Stimulated activated CD4-positive, alpha-beta T cell treated with anti-CD3 and anti-CD28 coated beads, Interleukin-4, amount 100 ng/mL, for 4 hours (primary cell): ENCODE measurements at places on chromosomes 3 and 15.

GRCh38 chr15:93417156-93417555 is 328.1 kb upstream of the RGMA start:
- DNase-seq: no peak

GRCh38 chr3:18234717-18235335 is 190.3 kb downstream of the SATB1 start:
- DNase-seq: no peak

DNA sequence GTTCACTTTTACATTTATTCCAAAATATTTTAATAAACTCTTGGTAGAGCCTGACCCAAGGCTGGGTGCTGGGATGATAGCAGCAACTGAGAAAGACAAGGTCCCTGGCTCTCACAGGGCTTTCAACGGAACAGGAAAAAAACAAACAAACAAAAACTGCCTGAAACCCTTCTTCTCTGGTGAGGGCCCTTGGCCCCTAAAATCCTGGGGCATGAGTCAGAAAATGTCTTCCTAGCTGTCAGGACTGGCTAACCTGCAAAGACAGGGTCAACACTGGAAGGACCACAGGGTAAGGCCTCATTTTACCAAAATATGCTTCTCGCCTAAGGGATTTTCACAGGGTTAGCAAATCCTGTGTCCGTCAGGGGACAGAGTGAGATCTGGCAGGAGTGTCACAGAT is 45.7 kb upstream of the WNT5A start:
- no peak for DNase-seq

GRCh38 chr3:190860521-190860920 is 2.0 kb downstream of the GMNC start:
- no peak for DNase-seq

- no peak for DNase-seq
These were observed 287.1 kb downstream of the SOX2 start for GRCh38 chr3:181998828-181999227.

- no peak for DNase-seq
These were observed 3.0 kb downstream of the TBL1XR1 start for GRCh38 chr3:177194299-177194698.

GRCh38 chr15:86522721-86523120 is 443.1 kb downstream of the AGBL1 start:
- no peak for DNase-seq

- DNase-seq: no peak
These were observed 237.2 kb downstream of the ATP8B4 start for GRCh38 chr15:49881866-49882265.

GRCh38 chr3:196492080-196492479 is 11.5 kb downstream of the RNF168 start:
- DNase-seq: no peak

DNA sequence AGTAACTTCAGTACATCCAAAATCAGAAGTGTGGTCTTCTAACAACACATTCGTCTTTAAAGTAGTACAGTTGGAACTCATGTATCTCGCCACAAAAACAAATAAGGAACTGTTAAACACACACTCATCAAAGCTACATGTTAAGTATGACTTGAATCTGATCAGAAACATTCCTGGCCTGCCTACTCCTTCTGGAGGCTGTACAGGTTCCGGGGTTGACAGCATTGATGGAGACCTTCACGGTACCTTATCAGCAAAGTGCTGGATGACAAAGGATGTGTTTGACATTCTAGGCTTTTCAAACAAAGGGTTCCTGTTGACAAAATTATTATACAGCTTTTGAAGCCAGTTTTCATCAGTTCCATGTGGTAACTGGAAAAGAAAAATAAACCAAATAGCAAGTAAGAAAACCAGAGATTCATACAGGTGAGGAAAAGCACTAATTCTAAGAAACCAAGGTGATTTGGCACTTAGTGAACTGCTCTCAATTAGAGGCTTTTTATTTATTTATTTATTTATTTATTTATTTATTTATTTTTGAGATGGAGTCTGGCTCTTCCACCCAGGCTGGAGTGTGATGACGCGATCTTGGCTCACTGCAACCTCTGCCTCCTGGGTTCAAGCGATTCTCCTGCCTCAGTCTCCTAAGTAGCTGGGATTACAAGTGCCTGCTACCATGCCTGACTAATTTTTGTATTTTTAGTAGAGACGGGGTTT is 44.3 kb downstream of the MYO5C start:
- no peak for DNase-seq

DNA sequence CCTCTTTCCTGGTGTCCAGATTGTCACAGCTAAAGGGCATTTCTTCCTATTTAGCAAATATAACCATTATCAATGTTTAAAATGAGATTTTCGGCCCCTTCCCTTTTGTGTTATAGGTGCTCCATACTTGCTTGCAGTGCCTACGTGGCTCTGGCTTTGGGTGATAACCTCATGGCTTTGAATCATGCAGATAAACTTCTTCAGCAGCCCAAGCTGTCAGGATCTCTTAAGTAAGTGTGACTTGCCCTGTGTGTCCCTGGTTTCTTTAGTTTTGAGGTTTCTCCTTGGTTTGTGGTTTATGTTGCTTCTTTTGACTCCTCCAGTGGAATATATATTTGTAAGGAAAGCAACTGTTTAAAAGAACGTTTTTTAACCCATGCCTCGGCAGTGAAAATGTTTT is 58.5 kb upstream of the TRIM71 start:
- DNase-seq: no peak

DNA sequence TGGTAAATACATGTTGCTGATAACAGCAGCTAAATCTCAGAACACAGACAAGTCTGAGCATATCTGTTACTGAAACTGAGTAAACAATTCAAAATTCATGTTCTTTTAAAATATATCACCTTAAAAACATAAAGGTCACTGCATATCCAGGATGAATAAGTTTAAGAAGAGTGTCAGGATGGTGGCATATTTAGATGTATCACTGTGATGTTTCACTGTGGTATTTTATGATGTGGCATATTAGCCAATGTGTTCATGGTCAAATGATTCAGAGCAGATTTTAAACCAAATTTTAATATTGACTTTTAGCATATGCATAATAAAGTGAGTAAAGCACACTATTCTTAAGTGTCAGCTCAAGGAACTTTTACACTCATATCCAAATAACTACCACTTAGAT is 346.4 kb upstream of the DPPA4 start:
- DNase-seq: no peak

DNA sequence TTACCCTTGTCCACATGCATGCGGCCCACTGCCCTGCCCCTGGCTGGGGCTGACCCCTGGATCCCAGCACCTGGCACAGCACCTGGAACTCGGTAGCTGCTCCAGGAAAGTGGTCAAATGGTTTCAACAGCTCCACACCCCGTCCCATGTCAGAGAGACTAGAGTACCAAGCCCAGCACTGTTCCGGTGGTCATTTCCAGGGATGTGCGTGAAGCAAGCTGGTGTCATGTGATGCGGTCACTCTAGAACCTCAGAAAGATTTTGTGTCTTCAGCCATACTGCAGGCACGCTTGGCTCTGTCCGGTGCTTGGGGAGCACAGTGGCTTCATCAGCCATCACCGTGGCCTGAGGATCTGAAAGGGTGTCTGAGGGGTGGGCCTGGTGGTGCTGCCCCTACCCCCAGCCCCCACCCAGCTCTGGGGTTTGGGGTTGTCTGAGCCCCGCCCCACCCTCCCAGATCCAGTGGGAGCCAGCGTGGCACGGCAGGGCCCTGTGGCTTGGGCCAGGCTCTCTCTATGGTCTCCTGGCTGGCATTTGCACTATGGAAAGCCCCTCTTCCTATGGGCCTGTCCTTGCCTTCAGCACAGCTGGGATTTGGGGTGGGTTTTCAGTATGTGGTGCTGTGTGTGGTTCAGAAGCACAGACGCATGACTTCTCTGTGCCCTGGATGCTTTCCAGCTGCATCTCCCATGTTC is 15.3 kb downstream of the APBA2 start:
- no peak for DNase-seq

DNA sequence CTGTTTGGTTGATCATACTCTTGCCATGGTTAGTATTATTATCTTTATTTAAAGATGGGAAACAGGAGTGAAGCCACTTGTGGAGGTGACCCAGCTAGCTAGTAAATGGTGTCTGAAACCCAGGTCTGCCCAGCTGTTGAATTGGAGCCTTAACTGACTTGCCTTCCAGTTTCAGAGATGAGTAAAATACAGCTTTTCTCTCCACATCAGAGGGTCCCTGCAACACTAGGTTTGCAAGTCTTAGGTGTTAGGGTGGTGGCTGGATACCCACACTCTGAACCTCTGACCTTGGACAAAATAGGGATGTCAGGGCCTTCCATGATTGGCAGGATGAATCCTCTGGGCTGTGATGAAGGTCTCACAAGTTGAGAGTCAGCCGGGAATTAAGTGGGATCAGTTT is 4.1 kb downstream of the FLNB start:
- no peak for DNase-seq

DNA sequence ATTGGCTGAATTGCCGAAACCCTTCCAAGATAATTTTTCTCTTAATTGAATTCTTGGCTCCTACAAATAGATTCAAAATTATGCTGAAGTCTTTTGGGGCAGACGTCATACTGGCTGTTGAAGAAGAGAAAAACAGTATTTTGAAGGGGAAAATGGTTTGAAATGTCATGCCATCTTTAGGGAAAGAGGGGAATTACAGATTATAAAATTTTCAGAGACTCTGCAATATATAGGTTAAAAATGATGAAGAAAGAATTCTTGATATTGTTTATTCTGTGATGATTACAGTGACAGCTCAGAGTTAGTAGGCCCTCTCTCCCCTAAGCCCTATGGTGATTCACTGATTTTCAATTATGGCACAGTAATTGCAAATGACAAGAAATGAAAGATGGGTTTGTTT is 86.1 kb downstream of the CGNL1 start:
- DNase-seq: no peak

DNA sequence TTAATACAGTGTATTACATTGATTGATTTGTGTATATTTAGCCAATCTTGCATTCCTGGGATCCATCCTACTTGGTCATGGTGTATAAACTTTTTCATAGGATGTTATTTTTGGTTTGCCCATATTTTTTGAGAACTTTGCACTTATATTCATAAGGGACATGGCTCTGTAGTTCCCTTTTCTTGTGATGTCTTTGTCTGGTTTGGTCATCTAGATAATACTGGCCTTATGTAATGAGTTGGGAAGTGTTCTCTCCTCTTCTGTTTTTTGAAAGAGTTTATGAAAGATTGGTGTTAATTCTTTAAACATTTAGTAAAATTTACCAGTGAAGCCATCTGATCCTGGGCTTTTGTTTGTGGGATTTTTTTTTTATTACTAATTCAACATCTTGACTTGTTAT is 9.6 kb downstream of the CHST13 start:
- DNase-seq: no peak

GRCh38 chr3:124657138-124657537 is 73.1 kb upstream of the UMPS start:
- no peak for DNase-seq

GRCh38 chr15:51970132-51970817 is 1.3 kb downstream of the LEO1 start:
- DNase-seq: no peak

DNA sequence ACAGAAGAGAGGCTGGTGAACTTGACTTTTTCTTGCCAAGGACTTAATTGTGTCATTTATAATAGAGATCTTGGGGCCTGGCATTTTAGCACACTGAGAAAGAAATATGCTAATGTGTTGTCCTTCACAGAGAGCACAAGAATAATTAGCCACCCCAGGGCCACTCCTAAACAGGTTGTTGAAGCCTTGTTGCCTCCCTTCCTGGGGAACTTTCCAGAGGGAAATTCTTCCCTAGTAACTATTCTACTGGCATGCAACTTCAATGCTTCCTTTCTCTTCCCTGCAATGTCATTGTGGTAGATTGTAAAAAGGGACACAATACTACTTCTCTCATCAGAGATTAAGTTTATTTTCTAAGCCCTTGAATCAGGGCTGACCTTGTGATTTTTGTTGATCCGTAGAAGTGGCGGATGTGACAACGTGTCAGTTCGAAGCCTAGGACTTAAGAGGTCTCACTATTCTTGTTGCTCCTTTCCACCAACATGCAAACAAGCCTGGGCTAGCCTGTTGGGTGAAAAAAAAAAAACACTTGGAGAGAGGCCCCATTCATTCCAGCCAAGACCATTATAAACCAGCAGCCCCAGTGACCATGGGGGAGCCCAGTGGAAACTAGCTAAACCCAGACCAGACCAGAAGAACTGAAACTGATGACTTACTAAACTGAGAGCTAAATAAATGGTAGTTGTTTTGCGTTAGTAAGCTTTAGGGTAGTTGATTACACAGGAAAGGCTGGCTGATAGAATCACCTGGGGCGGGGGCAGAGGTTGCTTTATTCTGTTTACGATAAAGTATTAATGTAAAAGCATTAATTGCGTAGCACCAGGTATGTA is 287.2 kb downstream of the SHQ1 start:
- DNase-seq: no peak

DNA sequence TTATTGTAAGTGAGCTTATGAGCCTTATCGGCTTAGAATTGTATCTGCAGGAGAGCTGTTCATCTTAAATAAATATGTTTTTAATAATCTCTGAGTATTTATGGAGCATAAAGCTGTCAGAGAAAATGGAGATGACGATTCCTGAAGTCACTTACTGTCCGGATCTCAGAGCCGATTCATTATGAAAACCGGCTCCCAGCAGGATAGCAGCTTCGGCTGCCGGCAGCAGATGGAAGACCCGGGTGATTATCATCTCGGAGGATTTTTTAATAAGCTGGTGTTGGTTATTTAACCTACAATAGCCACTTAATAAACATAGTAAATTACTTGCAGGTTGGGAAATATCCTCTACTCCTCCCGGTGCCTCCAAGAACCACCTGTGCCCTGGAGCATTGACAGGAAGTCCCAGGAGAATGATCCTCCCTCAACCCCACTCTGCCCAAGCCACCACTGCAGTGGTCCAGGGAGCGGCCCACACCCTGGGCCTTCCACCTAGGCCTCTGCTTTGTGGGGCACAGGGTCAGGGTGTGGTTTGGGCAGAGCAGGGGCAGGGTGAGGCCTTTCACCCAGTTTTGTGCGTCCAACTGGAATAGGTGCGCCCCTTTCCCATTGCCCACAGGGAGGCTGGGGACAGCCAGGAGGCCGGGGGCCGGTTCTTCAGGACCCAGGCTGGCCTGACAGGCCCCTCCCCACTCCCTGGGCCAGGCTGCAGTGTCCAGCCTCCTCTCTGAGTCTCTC is 42.2 kb upstream of the PRR23E start:
- DNase-seq: no peak

- DNase-seq: no peak
These were observed 111.6 kb downstream of the TIGIT start for GRCh38 chr3:114405202-114405990.

DNA sequence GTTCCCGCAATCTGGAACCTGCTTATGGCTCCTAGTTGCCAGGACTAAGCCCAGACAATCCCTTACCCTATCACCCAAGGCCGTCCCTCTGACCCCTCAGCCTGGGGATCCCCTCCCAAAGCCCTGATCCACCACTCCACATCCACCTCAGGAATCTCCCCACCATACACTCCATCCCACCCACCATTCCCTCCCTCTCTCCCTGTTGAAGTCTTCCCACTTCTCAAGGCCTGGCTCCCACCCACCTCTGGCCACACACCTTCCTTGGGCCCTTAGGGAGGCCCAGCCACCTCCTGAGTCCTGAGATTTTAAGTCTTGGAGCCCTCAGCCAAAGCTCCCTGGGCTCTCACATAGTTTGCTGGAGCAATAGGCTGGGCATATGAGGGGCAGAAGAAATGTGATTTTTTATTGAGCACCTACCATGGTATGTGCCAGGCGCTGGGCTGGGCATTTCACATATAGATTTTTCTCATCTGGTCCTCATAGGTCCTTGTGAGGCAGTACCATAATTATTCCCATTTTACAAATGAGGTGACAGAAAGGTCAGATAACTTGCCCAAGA is 48.1 kb downstream of the HCN4 start:
- no peak for DNase-seq
